Activated T-cell treated with anti-CD3 and anti-CD28 coated beads for 48 hours (primary cell): ENCODE measurements at places on chromosomes 11 and 22.

DNA sequence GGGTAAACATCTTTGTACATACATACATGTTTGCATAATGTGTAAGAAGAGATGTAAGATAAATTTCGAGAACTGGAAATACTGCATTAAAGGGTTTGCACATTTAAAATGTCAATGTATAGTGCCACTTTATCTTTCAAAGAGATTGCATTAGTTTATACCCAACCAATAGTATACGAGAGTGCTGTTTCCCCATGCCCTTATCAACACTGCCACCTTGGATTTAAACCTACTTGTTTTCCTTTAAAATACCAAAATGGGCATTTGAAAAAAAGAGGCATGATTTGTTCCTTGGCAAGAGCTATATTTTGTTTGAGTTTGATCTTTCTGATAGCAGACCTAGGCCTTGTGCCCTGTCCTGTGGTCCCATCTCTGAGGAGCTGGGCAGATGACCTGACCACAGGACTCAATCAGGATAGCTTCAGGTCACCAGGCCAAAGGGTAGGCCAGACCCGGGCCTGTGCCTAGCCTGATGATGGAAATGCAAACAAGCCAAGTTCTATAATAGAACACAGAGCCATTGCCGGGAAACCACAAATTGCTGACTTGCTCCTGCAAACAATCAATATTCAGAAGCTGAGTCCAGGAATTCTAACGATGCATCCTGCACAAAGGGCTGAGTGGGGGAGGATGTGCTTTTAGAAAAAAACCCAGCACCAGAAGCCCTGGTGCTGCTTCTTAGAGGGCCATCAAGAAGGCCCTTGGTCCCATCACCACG lies 16.9 kb upstream of the ALG8 start:
- DNase-seq = no peak

GRCh38 chr11:123216249-123216648 lies 21.2 kb upstream of the CLMP start:
- DNase-seq = no peak

DNA sequence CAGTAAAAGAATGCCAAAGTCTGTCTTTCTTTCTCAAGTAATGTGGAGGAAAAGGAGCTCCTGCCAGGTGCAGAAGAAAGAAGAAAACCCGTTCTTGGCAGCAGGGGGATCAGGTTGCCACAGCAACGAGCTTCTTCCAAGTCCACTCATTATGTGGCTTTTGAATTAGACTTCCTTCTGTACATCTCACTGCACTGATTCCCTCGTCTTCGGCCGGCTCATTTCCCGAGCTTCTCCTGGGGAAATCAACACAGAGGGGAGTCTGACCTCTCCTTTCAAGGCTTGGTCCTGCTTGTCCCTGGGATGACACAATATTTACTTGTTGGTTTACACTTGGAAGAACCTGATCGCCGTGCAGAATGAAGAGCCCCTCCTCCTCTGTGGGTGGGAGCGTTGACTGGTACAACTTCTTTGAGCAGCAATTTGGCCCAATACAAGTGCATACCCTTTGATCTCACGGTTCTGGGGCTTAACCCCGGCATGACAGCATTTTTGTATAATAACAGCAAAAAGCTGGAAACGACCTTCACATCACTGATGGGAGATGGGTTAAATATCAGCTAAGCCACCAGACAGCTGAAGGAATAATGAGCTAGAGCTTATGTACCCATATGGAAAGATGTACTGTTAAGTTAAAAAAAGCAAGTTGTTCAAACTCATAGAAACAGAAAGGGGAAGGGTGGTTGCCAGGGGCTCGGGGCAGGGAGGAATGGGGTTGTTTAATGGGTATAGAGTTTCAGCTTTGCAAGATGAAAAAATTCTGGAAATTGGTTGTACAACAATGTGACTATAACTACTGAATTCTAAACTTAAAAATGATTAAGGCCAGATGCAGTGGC lies 35.4 kb downstream of the MCHR1 start:
- DNase-seq = no peak

DNA sequence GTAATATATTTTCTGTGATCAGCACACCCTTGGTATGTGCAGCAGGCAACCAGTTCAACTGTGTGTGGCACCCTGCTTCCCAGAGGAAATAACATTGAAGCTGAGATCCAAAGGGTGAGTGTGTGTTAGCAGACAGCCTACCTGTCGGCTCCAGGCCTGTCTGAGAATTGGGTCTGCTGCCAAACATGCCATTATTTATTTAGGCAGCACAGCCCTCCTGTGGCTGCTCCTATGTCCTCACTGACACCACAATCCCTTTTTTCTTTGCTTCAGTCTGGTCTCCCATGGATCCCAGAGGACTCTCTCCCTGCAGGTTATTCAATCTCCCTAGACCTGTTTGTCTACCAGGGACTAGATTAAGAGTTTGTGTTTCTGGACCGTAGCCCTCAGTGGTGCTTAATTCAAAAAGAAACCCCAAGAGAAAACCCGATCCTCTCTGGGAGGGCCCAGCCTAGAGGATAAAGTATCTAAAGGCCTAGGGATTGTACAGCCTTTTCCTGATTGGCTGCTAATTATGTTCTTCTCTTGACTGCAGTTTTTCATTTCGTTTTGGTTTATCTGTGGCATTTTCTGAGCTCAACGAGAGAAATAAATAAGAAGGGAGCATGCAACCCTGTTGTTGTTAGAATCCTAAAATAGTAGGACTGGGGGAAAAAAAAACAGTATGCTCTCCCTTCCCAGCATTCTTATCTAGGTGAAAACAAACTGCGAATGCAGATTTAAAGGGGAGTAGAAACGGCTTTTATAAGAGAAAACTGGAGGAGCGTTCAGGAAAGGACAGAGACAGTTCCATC lies 24.1 kb downstream of the KCNE3 start:
- DNase-seq = no peak
